Skeletal muscle cell (primary cell): ENCODE measurements at places on chromosomes 5 and 9.

DNA sequence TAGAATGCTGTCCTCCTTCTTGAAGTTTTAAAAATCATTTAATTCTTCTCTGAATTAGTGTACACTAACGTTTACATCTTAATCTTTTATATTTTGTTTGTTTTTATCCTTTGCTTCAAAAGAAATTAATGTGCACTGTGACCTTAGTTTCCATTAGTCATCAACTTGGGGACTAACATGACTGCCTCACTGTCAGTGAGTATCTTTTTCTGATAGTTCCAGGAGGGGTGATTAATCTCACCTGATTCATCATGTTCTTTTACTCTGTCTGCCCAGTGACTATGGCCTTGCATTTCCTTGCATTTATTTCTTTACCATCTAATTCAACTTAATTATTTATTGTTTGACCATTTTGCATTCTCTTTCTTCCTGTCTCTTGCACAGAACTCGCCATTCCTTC is 33.4 kb upstream of the NR3C1 start:
- DNase-seq: no peak

GRCh38 chr9:126689027-126689825 is 75.5 kb downstream of the LMX1B start:
- DNase-seq: no peak

GRCh38 chr5:87499478-87500410 is 87.0 kb upstream of the CCNH start:
- no peak for DNase-seq

DNA sequence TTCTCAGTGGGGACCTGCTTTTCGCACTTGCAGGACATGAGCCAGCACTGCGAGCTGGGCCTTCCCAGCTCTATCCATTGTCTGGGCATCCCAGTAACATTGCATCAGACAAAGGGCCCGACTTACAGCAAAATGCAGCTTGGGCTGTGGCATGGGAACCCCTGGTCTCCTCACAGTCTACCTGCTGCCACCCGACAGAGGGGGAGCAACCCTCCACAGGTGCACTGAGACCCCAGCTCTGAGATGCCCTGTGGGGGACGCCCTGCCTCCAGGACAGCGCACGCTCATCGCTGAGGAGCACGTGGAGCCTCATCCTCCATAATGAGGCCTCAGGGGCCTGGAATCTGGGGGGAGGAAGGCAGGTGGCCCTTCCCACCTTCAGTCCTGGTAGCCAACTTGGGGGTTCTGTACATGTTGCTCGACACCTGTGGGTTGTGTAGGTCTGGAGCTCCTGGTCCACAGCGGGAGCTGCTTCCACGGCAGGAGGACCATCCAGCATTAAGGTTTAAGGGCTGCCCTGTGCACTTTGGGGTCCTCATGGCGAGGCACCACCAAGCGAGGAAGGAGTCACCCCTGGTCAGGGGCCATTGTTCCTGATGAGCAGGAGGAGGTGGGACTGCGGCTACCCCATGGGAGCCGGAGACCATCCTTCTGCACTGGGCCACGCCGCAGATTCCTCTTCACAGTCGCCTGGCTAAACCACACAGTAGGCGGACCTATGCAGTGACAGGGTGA is 376.5 kb upstream of the IRX1 start:
- no peak for DNase-seq

- DNase-seq: no peak
These were observed 286.0 kb upstream of the DAP start for GRCh38 chr5:11047030-11047429.

DNA sequence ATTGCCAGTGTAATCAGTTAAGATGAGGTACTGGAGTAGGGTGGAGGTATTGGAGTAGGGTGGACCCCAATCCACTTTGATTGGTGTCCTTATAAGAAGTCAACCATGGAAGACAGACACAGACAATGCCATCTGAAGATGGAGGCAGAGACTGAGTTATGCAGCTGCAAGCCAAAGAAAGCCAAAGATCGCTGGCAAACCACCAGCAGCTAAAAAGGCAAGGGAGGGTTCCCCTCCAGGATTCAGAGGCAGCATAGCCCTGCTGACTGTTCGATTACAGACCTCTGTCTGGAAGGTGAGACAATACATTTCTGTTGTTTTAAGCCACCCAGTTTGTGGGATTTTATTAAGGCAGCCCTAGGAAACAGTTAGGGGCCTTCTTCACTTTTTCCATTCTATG is 30.5 kb upstream of the CKMT2 start:
- no peak for DNase-seq

DNA sequence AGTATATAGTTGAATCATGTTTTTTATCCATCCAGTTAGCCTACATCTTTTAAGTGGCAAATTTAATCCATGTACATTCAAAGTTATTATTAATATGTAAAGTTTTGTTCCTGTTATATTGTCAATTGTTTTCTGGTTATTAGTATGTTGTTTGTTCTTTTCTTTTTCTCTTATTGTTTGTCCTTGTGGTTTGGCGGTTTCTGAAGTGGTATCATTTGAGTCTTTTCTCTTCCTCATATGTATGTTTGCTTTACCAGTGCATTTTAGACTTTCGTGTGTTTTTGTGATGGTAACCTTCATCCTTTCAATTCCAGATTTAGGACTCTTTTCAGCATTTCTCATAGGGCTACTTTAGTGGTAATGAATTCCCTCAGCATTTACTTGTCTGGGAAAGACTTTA is 130.4 kb upstream of the RFX3 start:
- DNase-seq: no peak

- DNase-seq: peak; percentile 67
These were observed 17.0 kb downstream of the ERAP2 start for GRCh38 chr5:96893342-96893741.

- DNase-seq: peak; percentile 4
These were observed 1537.6 kb upstream of the CDH9 start for GRCh38 chr5:28576022-28576421.

- no peak for DNase-seq
These were observed 34.6 kb downstream of the TTC39B start for GRCh38 chr9:15272377-15272928.

DNA sequence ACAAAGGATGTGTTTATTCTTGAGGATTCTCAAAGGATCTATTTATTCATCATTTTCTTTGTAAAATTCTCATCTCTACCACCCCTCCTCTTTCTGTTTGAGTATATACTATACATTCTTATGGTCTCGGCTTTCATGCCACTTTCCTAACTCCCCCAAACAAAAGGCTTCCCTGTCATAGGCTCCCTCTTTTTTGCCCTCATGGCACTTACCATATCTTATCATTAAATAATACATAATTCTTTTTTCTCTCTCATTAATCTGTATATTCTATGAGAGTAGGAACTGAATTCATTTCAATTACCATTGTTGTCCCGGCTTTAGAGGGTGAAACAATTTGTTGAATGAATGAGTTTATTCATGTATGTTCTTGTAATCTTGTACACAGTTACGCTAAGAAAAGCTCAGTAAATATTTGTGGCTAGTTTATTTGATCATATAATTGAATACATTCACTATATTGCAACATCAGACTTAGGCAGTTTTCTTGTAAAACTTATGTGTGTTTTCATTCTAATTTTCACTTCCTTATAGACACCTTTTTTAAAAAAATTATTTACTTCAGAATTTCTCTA is 254.6 kb downstream of the EDIL3 start:
- no peak for DNase-seq

DNA sequence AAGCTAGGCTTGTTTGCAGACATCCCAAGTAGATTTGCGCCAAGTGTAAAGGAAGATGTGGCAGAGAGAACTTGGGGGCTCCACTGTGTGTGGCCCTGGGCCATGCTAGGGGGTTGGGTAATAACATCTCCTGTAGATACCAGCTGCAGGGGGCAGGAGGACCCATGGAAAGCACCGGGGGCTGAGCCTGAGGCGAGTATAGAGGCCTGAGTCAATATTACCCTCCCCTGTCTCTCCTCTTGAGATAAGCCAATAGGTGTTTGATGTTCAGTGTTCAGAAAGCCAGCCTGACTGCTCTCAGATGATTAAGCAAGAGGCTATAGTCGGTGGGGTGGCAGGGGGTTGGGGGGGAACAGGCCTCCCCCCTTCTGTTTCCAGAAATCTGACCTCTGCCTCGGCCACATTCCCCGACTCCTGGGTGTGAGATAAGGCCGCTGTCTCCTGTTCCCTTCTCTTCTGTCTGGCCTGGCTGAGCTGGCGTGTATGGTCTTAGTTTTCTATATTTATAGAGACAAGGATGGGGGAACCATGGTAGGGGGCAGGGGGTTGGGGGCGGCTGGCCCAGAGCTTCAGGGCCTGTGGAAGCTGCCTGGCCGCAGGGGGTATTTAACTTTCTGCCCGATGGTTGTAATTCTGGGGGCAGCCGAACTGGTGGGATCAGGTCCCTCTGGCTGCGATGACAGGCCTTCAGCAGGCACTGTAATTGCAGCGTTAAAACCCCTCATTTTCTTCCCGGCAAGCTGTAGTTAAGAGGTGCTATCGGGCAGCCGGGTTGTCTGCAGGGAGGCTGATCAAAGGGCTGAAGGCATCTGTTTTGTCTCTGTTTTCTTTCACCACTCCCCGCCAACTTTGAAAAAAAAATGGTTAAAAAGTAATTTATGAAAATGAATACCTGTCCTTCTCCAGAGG is 292.0 kb downstream of the NSG2 start:
- DNase-seq: no peak

DNA sequence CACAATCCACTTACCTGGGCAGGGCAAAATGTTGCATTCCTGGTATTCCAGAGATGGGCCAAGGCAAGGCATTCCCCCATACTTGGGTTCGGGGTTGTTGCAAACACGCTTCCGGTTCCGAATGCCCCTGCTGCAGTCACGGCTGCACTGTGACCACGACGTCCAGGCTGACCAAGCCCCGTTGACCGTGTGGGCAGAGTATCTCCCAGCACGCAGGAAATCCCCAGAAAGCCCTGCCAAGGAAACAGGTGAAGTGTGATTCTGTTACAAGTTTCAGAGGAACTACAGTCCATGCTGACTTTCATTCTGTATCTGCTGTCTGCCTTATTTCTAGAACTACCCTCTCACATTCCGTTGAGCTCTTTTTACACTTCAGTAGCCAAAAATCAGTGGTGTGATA is 483.0 kb downstream of the SEMA5A start:
- DNase-seq: no peak

DNA sequence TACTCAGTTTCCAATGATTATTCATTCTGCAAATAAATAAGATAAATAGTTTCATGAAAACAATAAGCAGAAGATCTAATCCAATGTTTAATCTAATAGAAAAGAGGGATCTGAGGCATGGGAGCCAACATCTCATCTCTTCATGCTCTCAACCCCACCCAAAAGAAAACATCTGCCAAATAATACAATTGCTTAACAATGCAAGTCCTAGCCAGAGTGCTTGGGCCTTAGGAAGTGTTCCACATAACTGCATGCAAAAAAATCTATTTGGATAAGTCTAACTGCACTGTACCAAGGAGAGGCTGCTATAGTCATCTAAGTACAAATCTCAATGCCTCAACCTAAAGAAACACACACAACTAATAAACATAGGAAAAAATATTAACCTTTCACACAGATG is 606.0 kb downstream of the CDH9 start:
- DNase-seq: no peak

DNA sequence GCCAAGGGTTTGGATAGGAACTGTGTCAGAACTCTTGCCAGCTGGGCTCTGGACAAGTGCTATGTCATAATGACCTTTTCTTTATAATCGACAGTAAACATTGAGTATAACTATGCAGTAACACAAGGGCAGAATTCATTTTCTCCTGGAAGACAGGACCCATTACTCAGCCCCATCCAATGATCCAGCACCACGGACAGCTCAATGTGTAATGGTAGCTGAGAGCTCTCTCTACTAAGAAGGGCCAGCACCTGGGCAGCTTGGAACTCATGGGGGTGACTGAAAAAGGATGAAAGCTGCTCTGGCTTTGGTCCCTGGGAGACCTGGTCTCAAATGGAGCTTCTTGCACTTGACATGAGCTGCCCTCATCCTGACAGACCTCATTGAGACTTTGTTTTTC is 347.8 kb downstream of the TRIM32 start:
- DNase-seq: no peak

GRCh38 chr5:33725806-33726205 is 166.0 kb downstream of the ADAMTS12 start:
- DNase-seq: no peak
